ENCODE measurements at places on chromosomes 4 and X. TPM values are rescaled to one million over a fixed set of nuclear protein-coding genes. Genes with fewer than 3 reads are reported as not detected.

- peaks cover 3% of the 10 kb centered on the region for H3K27me3 ChIP-seq
- H3K27ac ChIP-seq, result no peak overlapping the region
- H3K4me1 ChIP-seq, result no peaks in the 10 kb centered on the region
- H3K36me3 ChIP-seq, result no peaks in the 10 kb centered on the region
- DNase-seq, result no peak
- H3K4me3 ChIP-seq, result no peak overlapping the region
Observed at GRCh38 chr4:73864365-73864764, 4.8 kb upstream of the CXCL1 start.

GRCh38 chrX:119004920-119005524 is 30.6 kb downstream of the LONRF3 start:
- H3K27ac ChIP-seq, result no peak overlapping the region
- H3K27me3 ChIP-seq, result no peaks in the 10 kb centered on the region
- no peak overlapping the region for H3K4me3 ChIP-seq

- H3K27ac ChIP-seq, result peak overlapping the region; percentile 96
- H3K27me3 ChIP-seq, result no peaks in the 10 kb centered on the region
- H3K4me1 ChIP-seq, result peaks cover 23% of the 10 kb centered on the region
- no peaks in the 10 kb centered on the region for H3K36me3 ChIP-seq
- peak overlapping the region; percentile 37 for H3K4me3 ChIP-seq
Observed at GRCh38 chr4:68905939-68906779, 45.4 kb downstream of the UGT2A3 start.

DNA sequence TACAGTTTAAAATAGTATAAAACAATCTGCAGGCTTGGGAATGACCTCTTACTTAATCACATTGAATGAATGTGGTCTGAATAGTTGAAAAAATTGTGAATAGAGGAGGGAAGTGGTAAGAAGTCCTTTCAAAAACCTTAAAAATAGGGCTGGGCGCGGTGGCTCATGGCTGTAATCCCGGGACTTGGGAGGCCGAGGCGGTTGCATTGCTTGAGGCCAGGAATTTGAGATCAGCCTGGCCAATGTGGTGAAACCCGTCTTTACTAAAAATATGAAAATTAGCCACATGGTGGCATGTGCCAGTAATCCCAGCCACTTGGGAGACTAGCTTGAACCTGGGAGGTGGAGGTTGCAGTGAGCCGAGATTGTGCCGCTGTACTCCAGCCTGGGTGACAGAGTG is 36.5 kb downstream of the HERC3 start:
- H3K27ac ChIP-seq, result no peak overlapping the region
- H3K27me3 ChIP-seq, result no peaks in the 10 kb centered on the region
- no peak overlapping the region for H3K4me3 ChIP-seq
- no peak for DNase-seq
- H3K36me3 ChIP-seq, result no peaks in the 10 kb centered on the region

DNA sequence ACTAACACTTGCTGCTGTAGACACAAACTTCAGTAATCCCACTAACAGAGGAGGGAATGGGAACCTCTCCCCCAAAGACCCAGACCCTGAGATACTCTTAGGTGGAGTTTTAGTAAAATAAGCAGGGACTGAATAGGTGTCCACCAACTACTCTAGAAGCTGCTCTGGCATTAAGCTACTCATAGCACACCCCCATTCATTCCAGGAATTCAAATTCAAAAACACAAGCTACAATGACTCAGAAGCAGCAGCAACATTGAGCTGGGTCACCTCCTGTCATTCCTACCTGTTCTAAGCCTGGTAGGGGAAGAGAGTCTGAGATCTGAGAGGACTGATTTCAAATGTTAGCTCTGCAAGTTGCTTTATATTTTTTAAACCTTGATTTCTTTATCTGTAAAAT is 135.4 kb upstream of the FRMPD4 start:
- no peaks in the 10 kb centered on the region for H3K4me1 ChIP-seq
- H3K27me3 ChIP-seq, result no peaks in the 10 kb centered on the region
- H3K36me3 ChIP-seq, result no peaks in the 10 kb centered on the region
- no peak overlapping the region for H3K27ac ChIP-seq
- DNase-seq, result no peak
- H3K4me3 ChIP-seq, result no peak overlapping the region

Gene TRPC5OS
- not detected for total RNA-seq

Gene ARHGEF38
- not detected for total RNA-seq

Gene ASB12
- total RNA-seq, result 1.2 TPM

Gene CDX4
- 2.2 TPM for total RNA-seq

Gene ITGB1BP2
- 5.2 TPM for total RNA-seq

Gene IL3RA
- not detected for total RNA-seq
